ENCODE measurements at places on chromosomes 11 and 22. TPM values are rescaled to one million over a fixed set of nuclear protein-coding genes. Genes with fewer than 3 reads are reported as not detected.

The OR10A3 gene
- not detected for total RNA-seq

The TAF6L gene
- 11.8 TPM for total RNA-seq

The MYO18B gene
- total RNA-seq = under 0.01 TPM

The NCR3LG1 gene
- 3.5 TPM for total RNA-seq

The NFAM1 gene
- 0.05 TPM for total RNA-seq

The SLC37A2 gene
- total RNA-seq = not detected

The A4GALT gene
- 33.6 TPM for total RNA-seq

The MRGPRD gene
- total RNA-seq = not detected

The SLC29A2 gene
- not detected for total RNA-seq

The ZNF70 gene
- total RNA-seq = 5.3 TPM

The POU2AF1 gene
- not detected for total RNA-seq

The GRM5 gene
- total RNA-seq = not detected

The SLC22A25 gene
- not detected for total RNA-seq

The SCO2 gene
- total RNA-seq = 4.2 TPM

The MS4A6E gene
- total RNA-seq = not detected

The PLAAT2 gene
- total RNA-seq = not detected

The PAK1 gene
- total RNA-seq = 16.0 TPM

The TSPAN32 gene
- total RNA-seq = not detected

The RIMBP3B gene
- total RNA-seq = not detected

The CHRNA10 gene
- not detected for total RNA-seq

The FBLN1 gene
- 255 TPM for total RNA-seq

The SCUBE1 gene
- not detected for total RNA-seq

The OR5L1 gene
- not detected for total RNA-seq

The ALKBH8 gene
- total RNA-seq = 4.3 TPM

The CCDC34 gene
- total RNA-seq = 2.7 TPM

The MS4A6A gene
- total RNA-seq = not detected

The IFTAP gene
- 19.8 TPM for total RNA-seq

The CDC45 gene
- 0.69 TPM for total RNA-seq

The MS4A12 gene
- total RNA-seq = not detected

The TRIM49 gene
- not detected for total RNA-seq

The TEX54 gene
- not detected for total RNA-seq

The MYRF gene
- total RNA-seq = 0.44 TPM

The VSIG10L2 gene
- not detected for total RNA-seq

The SCGB1D4 gene
- total RNA-seq = not detected

The KRTAP5-8 gene
- not detected for total RNA-seq

The OR8G1 gene
- total RNA-seq = not detected

The F2 gene
- not detected for total RNA-seq

The MN1 gene
- total RNA-seq = 15.6 TPM

The APOL5 gene
- not detected for total RNA-seq

The CALCB gene
- not detected for total RNA-seq

The SOX6 gene
- total RNA-seq = 2.2 TPM

The SPA17 gene
- 2.1 TPM for total RNA-seq

Measured in cardiac ventricle fibroblast (primary cell).